ENCODE measurements at places on chromosomes 1 and 21.

- no peak for DNase-seq
These were observed 11.4 kb downstream of the SH3BP5L start for GRCh38 chr1:248814351-248814750.

- DNase-seq = peak; percentile 62
These were observed 163.8 kb downstream of the COL24A1 start for GRCh38 chr1:85992791-85993190.

DNA sequence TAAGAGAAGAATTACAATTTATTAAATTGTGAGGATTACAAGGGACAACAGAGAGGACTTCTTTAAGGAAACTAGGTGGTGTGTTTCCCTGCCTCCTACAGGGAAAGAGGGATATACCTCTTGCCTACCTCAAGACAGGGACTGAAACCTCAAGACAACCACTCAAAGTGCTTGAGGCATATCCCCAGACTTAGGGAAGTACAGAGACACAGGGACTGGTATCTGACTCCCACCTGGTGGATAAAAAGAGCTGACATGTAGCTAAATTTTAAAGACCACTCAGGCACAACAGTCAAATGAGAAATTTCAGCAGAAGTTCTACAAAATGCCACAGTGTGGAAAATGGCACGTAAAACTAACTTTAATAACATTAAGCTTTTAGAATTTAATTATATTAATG is 21.3 kb downstream of the DENND2C start:
- DNase-seq = no peak

GRCh38 chr1:26788515-26788785 is 700 bp downstream of the PIGV start:
- DNase-seq = no peak

- no peak for DNase-seq
These were observed 96.1 kb downstream of the HFM1 start for GRCh38 chr1:91308544-91308943.

GRCh38 chr1:89001510-89001909 is 9.1 kb upstream of the KYAT3 start:
- no peak for DNase-seq

GRCh38 chr1:96424877-96425276 is 296.7 kb upstream of the PTBP2 start:
- no peak for DNase-seq

- peak; percentile 75 for DNase-seq
These were observed 3.2 kb upstream of the CCNL2 start for GRCh38 chr1:1402072-1402900.

GRCh38 chr21:35170818-35171217 is 121.7 kb upstream of the RUNX1 start:
- DNase-seq = no peak

DNA sequence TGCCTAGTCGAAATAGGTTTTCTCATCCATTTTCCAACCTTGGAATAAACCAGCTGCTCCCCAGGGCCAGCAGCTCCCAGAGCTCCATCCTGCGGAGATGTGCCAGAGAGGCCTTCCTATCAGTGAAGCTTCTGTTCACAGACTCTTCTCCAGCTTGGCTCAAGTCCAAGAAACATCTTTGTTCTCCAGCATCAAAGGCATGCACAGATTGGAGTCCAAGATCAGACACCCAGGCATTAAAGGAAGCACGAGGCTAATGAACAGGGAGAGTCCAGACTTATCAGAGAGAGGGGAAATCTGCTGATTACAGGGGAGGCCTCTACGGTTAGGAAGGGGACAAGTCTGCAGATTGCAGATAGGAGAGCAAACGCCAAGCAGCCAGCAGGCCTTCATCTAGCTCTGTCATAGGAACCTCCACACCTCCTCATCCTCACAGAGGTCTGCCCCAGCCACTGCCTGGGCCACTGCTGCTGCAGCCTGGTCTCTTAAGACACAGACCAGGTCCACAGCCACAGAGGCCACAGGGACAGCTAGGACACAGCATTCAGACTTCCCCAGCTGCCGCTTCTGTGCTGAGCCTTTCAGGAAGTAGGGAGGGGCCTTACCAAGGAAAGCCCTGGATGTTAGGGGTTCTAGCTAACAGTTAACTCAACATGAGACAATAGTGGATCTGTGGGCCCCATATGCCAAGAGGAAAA is 3.4 kb downstream of the PRR9 start:
- DNase-seq = no peak

GRCh38 chr21:26888256-26888655 is 43.0 kb upstream of the ADAMTS1 start:
- no peak for DNase-seq

DNA sequence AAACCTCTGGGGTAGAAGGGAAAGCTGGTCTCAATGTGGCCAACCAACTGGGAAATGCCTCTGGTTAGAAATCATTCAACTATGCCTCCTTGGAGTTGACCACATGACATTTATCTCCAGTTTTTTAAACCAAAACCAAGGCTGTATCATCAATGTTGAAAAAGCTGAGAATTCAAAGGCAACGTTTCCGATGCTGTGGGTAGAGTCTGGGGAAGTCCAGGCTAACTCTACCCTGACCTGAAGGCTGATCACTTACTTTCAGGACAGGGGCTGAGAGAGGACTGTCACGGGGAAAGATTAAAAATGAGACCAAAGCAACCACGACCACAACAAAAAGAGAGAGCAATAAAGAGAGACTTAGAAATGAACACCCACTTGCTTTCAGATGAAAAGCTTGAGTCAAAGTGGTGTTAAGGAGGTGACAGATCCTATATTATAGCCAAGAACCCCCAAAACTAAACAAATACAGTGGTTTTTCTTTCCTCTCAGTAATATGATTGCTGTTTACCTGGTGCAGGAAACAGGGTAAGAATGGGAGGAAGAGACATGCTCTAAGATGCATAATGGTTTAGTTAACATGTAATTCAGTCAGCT is 90.8 kb upstream of the TNFSF4 start:
- DNase-seq = no peak

GRCh38 chr1:54027848-54028247 is 9.9 kb upstream of the LDLRAD1 start:
- no peak for DNase-seq

DNA sequence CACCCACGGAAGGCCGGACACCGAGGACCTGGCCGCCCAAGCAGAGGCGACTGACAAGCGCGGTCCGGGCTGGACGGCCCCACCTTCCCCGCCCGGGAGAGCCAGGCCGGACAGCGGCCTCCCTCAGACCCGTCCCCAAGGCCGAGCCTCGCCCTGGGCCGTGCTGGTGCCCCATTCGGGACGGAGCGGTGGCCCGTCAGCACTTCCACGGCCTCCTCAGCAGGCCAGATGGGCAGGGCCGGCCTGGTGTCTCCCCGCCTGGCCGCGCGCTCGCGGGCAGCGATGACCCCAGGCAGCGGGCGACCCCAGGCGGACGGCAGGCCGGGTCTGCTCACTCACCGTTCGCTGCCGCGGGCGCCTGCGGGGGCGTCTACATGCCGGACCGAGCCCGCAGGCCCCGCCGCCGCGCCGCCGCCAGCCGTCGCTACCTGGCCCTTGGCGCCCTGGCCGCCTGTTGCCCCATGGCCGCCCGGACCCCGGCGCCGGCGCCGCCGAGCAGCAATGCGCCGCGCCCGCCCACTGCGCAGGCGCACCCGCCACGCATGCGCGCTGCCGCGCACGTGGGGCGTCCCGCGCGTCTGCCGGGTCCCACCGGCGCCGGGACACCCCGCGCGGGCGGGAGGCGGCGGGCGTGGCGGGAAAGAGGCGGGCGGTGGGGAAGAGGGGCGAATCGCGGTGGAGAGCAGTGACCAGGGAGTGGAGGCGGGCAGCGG is at the start of gene NADK:
Gene NADK (minus strand): TSS at position 521 of the 713 bp plus-strand sequence. CDS start 13,064 bp downstream, outside the sequence.
- no peak for DNase-seq

DNA sequence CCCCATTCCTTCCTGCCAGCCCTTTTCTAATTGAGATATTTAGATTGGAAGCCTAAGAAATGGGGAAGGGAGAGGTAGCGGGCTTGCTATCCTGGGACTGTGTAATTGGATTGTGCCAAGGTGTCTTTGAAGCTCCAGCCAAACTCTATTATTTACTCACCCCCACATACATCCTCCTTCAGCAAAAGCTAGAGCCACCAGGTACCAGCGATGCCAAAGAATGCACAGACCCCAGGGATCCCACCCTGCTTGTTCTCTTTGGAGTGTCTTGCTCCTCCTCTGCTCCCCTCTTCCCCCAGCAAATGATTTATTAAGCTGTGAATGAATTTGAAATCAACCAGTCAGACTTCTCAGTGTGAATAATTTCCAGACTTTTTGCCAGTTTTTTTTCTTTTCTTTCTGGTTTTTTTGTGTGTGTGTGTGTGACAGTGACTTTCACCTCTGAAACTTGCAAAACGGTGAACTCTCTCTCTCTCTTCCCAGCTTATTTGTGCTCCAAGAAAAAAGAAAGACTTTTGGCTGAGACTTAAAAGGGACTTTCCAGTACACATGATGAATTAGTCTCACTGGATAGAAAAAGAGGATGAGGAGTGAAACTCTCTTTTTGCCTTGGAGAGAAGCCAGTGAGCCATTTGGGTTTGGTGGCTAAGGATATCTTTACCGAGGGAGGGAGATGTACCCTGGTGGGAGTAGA is 1.8 kb downstream of the VASH2 start:
- no peak for DNase-seq

DNA sequence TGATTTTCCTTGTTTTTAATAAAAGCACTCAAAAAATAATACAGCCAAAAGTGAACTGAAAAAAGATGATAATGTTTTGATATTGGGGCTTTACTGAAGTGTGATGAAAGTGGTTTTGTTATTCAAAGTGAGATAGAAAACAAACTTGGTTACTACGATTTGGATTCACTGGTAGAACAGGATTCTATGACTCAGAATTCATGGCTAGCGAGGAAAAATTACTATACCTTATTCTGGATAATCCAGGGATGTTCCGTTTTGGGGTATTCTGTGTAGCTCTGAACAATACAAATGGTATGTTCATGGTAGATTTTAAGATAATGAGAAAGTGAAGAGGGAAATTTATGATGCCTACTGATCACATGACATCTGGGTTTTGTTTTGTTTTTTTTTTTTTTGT is 117.7 kb downstream of the NRDC start:
- no peak for DNase-seq

GRCh38 chr1:109444346-109444745 is 18.1 kb upstream of the PSMA5 start:
- no peak for DNase-seq

GRCh38 chr1:231027136-231027925 is 12.7 kb downstream of the FAM89A start:
- DNase-seq = no peak

All from KBM-7 (cell line).